GM23338 (cell line): ENCODE measurements at places on chromosomes 5 and 9. TPM values are rescaled to one million over a fixed set of nuclear protein-coding genes. Genes with fewer than 3 reads are reported as not detected.

DNA sequence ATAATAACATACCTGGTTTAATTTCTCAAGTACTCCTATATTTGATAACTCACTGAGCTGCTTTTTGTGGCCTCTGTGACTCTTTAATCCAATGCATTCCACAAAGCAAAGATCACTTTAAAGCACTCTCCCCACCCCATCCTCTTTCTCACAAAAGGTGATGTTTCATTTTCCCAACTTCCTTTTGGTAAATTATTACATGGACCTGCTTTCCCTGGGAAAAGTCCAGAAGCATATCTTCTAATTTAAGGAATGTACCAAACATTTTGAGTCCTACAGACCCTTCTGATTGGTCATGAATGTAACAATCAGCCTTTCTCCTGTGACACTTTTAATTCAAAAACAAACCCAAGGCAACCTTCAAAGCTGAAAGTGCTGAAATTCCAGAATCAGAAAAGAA, 71.1 kb downstream of the MLLT3 start:
- no peaks in the 10 kb centered on the region for H3K27me3 ChIP-seq
- H3K36me3 ChIP-seq, result no peaks in the 10 kb centered on the region
- H3K27ac ChIP-seq, result no peak overlapping the region

DNA sequence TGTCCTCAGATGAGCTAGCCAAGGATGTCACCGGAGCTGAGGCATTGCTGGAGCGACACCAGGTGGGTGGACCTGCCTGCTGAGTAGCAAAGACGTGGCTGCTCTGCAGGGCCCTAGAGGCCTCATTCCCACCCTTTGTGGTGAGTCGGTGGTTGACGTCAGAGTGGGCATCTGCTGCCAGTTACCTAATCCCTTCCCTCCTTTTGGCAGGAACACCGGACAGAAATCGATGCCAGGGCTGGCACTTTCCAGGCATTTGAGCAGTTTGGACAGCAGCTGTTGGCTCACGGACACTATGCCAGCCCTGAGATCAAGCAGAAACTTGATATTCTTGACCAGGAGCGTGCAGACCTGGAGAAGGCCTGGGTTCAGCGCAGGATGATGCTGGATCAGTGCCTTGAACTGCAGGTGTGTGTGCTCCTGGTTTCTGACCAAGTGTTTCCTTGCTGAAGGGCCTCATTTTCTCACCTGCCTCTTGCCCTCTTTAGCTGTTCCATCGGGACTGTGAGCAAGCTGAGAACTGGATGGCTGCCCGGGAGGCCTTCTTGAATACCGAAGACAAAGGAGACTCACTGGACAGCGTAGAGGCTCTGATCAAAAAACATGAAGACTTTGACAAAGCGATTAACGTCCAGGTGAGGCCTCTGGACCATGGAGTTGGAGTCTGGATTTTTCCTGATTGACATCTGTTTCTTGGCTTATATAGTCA, 48.9 kb downstream of the DYNC2I2 start:
- no peak overlapping the region for H3K27ac ChIP-seq
- no peaks in the 10 kb centered on the region for H3K27me3 ChIP-seq
- H3K4me3 ChIP-seq, result no peak overlapping the region
- DNase-seq, result no peak

GRCh38 chr5:14208071-14209021, 65.2 kb downstream of the TRIO start:
- no peak overlapping the region for H3K27ac ChIP-seq
- no peaks in the 10 kb centered on the region for H3K36me3 ChIP-seq
- no peak for DNase-seq
- H3K4me1 ChIP-seq, result peaks cover 46% of the 10 kb centered on the region
- H3K4me3 ChIP-seq, result no peak overlapping the region

The ADAMTSL2 gene
- polyA plus RNA-seq, result 0.15 and 0.21 TPM in 2 replicates

The HTR4 gene
- not detected in 2 replicates for polyA plus RNA-seq

DNA sequence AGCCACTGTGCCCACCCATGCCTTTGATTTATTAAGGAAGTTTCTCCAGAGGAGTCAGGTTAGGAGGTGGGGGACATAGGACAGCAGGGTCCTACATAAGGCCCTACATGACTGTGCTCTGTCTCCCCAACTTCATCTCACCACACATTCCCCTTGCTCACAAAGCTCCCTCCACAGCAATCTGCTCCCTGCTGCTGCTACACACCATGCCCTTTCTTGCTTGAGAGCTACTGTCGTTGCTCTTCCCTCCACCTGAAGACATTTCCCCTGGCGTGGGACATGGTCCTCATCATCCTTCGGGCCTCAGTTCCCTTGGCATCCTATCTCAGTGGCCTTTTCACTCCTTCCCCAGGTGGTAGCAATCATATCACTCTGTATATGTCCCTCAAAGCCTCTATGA, 75.9 kb upstream of the DAPK1 start:
- no peak for DNase-seq
- H3K4me3 ChIP-seq, result no peak overlapping the region
- peak overlapping the region; percentile 40; the same call in 1 of the 2 replicates for H3K27ac ChIP-seq
- H3K4me1 ChIP-seq, result peaks cover 31% of the 10 kb centered on the region
- H3K36me3 ChIP-seq, result peaks cover 56% of the 10 kb centered on the region

GRCh38 chr5:163912046-163912445, 406.6 kb downstream of the MAT2B start:
- no peak for DNase-seq
- no peaks in the 10 kb centered on the region for H3K36me3 ChIP-seq
- H3K27me3 ChIP-seq, result no peaks in the 10 kb centered on the region
- no peak overlapping the region for H3K27ac ChIP-seq
- H3K4me3 ChIP-seq, result no peak overlapping the region
